ENCODE measurements at places on chromosomes 12 and 14.

GRCh38 chr14:68800390-68800789 is 7.5 kb upstream of the ZFP36L1 start:
- DNase-seq, result no peak

DNA sequence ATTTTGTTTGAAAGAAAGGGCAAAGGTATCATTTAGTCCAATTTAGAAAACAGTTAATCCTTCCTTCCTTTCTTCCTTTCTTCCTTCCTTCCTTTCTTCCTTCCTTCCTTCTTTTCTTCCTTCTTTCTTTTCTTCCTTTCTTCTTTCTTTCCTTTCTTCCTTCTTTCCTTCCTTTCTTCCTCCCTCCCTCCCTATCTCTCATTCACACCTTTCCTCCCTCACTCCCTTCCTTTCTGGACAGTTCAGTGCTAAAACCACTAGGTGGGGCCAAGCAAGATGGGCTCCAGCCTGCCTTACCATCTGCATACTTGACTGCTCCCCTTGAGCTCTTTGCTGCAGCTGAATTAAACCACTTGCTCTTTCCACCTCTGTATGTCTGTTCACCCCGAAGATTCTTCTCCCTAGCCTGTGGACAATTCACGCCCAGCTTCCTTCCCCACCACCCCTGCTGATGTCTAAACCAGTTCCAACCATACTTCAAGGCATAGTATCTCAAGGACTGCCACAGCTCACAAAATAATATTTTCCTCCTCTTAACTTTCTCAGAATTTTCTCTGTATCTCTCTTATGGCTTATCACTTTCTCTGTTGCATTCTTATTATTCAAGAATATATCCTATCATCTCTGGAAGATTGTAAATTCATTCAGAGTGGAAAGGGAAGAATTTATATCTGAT is 78.0 kb downstream of the DBX2 start:
- no peak for DNase-seq

DNA sequence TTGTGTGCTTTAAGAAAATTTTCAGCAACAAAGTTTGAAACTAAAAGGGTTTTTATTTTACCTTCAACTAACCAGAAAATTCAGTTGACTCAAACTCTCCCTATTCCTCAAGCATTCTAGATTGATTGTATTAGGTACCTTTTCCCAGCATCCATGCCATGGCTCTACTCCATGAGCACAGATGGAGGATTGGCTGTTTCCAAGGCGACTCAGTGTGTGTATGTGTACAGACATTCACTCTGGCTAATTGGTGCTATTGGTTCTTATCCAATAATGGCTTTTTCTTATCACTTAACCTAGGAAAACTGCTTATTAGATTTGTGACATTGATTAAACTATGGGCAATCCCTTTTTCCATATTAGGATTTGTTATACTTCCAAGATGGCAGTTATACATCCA is 202.6 kb downstream of the ANO6 start:
- DNase-seq, result no peak

- no peak for DNase-seq
Measured at GRCh38 chr14:56036353-56036752, 81.9 kb upstream of the PELI2 start.

GRCh38 chr12:124727264-124727800 is 136.3 kb downstream of the SCARB1 start:
- no peak for DNase-seq

- DNase-seq, result no peak
Measured at GRCh38 chr14:44963775-44964380, 1.9 kb downstream of the TOGARAM1 start.

DNA sequence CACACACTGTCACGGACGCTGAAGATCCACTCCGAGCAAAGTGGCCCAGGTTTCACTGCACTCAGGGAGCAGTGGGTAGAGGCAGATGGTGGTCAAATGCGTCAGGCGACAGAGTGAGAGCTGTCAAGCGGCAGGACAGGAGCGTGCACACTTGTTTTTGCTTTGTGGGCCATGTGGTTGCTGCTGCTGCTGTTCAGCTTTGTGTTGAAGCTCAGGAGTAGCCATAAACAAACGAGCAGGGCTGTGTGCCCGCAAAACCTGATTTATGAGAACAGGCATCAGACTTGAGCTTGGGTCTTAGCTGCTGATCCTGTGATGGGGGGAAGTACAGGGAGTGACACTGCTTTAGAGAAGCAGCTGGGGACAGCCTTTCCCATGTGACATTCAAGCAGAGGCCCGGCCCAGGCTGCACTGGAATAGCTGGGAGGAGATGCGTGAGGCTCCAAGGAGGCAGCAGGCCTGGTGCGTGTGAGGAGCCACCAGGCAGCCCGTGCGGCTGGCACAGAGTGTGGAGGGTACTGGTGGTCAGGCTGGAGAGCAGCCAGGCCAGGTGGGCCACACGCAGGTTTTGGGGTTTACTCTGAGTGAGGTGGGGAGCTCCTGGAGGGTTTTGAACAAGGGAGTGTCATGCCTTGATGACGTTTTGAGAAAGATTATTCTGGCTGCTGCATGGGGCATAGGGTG is 31.1 kb upstream of the ASPG start:
- DNase-seq, result no peak

DNA sequence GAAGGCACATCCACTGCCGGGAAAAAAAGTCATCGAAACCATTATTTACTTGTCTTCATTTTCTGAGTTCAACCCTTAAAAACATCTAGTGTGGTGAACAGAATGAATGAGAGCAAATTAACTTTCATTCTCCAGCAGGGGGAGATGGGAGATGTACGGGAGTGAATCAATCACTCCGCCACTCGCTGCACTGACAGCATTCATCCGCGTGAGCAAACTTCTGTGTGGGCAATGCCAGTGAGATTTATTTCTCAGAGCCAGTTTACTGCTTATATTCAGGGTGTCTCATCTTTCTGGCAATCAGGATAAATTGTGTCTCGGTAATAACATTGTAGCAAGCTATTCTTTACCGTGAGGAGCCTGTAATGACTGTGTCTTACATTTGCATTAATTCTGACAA is 463.6 kb upstream of the MIS18BP1 start:
- no peak for DNase-seq

DNA sequence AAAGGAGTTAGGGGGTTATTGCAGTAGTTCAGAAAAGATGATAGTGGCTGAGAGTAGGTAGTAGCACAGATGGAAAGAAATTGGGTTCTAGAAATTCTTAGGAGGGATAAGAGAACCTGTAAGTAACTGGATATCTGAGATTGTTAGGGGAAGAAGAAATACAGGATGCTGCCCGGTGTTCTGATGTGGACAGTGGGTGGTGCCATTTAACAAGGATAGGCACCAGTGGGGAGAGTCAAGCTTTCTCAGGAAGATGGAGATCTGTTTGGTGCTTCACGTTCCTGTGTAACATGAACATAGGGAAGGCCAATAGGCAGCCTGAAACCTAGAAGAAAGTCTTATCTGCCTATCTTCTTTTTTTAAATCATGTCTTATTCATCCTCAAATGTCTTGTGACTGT is 245.9 kb downstream of the NPAS3 start:
- no peak for DNase-seq

DNA sequence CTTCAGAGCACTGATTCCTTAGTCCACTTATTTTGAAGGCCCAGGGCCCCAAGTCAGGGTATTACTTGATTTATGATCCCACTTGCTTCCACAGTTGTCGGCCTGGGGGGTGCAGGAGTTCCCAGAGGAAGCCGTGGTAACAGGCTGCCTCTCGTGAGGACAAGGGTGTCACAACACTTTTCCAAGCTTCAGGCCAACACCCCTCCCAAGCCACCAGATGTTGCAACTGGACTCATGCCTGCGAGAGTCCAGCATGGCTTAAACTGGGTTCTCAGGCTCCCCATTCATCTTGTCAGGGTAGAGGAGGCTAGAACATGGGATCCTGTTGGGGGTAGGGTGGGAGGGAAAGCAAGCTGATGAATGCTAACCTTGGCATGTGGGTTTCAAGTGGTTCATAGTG is 56.1 kb downstream of the BMP4 start:
- no peak for DNase-seq

DNA sequence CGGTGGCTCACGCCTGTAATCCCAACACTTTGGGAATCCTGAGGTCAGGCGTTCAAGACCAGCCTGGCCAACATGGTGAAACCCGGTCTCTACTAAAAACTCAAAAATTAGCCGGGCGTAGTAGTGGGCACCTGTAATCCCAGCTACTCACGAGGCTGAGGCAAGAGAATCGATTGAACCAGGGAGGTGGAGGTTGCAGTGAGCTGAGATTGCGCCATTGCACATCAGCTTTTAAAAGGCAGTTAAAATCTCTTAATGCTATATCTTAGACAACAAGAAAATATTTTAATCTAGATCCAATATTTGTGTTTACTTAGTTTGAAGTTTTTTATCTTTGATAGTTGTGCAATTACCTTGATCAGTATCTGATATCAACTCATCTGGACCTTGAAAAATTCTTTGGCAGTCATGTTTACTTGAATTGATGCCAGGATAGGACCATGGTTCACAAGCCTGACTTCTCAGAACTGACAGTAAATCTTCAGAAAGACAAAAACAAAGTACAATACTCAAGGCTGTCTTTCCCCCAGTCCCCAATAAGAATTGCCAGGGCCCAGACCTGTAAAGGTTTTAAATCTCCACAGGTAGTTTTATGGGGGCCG is 135.0 kb upstream of the AEBP2 start:
- no peak for DNase-seq

DNA sequence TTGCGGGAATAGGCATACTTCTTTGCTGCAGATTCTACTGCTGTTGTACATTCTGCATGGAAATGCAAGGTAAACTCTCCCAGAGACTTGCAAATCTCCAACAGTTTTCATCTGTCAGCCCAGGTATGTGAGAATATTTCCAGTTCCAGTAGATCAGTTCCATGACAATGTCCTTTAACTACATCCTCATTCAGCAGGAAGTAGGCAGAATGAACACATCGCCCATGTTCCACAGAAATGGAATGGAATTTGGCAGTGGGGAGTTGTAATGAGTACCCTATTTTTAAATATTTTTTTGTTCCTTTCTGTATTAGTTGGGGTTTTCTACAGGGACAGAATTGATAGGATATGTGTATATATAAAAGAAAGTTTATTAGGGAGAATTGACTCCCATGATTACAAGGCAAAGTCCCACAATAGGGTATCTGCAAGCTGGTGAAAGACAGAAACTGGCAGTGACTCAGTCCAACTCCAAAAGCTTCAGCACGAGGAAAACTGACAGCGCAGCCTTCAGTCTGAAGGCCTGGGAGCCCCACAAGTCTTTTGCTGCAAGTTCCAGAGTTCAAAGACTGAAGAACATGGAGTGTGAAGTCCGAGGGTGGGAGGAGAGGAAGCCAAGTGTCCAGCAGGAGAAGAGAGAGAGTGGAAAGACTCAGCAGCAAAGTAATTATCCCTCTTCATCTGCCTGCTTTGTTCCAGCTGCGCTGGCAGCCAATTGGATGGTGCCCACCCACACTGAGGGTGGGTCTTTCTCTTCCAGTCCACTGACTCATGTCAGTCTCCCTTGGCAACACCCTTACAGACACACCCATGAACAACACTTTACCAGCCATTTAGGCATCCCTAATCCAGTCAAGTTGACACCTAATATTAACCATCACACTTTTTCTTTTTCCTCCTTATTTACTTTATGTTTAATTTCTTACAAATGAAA is 110.4 kb upstream of the SCAF11 start:
- DNase-seq, result no peak

DNA sequence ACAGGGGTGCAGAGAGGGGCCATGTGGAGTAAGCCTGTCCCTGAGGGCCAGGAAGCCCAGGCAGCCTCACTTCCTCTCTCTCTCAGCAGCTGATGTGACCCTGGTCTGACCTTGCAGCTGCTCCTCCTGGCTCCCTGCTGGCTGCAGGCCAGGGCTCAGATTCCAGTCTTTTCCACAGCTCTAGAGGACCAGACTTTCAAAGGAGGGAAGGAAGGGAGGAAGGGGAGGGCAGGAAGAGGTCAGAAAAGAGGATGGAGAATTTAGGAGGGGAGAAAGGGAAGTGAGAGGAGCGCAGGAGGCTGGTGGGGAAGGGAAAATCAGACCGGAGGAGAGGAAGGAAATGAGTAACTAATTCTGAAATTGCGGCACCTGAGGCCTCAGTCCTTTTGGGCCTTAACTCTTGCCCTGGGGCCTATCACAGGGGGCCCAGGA is 40.9 kb upstream of the VASH1 start:
- DNase-seq, result no peak

DNA sequence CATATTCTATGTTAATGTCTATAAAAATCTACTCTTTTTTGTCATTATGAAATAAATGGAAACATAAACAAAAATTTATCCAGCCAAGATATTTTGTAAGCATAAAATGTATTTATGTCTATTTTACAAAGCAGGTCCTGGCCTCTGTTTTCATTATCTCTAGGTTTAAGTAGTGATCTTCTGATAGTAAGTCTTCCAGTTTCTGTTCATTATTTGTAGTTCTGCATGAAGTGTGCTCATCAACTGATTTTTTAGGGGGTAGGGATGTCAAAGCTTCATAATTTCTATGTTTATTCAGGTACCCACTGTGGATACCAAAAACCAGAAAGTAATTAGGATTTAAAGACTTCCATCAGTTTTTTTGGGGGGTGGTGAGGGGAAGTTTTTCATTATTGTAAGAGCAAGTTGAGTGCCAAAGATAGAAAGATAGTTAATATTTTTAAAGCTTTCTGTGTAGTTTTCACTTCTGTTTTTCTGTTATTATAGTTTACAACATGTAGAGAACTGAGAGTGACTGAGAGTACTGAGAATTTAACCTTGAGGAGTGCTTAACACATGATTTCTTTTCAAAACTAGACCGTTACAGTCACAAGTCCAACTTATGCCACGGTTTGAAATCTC is 30.6 kb upstream of the LMO3 start:
- DNase-seq, result no peak

GRCh38 chr12:26551385-26551784 is 281.6 kb downstream of the ITPR2 start:
- no peak for DNase-seq

- no peak for DNase-seq
Measured at GRCh38 chr12:22740656-22741355, 115.8 kb downstream of the ETNK1 start.

GRCh38 chr14:77598366-77599070 is 17.9 kb downstream of the SPTLC2 start:
- no peak for DNase-seq

DNA sequence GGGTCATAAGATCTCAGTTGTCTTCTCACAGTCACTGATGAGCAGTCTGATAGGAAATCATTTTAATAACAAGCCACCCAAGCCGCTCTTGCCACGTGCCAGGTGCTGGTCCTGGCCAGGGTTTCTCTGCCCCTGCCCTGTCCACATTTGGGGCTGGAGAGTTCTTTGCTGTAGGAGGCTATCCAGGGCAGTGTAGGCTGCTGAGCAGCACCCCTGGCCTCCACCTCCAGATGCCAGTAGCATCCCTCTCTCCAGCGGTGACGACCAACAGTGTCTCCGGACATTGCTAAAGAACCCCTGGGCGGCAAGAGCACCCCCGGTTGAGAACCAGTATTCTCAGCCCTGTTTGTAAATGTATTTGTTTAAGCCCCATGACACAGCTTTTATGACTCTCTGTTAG is 243.7 kb downstream of the GLT1D1 start:
- DNase-seq, result no peak

All from cortex of kidney (tissue), 1 donor.